Activated T-helper 1 cell treated with anti-CD3 and anti-CD28 coated beads, Interleukin-2, amount 50 U/mL, for 16 hours (primary cell): ENCODE measurements at places on chromosomes 7 and 10.

- DNase-seq, result no peak
Observed at GRCh38 chr10:112949875-112950507, at the start of gene TCF7L2. TSS of gene TCF7L2 (plus strand) at chr10:112950247. CDS start at chr10:112950757, 510 bp downstream.

- no peak for DNase-seq
Observed at GRCh38 chr10:79358811-79359210, 11.5 kb downstream of the PPIF start.

DNA sequence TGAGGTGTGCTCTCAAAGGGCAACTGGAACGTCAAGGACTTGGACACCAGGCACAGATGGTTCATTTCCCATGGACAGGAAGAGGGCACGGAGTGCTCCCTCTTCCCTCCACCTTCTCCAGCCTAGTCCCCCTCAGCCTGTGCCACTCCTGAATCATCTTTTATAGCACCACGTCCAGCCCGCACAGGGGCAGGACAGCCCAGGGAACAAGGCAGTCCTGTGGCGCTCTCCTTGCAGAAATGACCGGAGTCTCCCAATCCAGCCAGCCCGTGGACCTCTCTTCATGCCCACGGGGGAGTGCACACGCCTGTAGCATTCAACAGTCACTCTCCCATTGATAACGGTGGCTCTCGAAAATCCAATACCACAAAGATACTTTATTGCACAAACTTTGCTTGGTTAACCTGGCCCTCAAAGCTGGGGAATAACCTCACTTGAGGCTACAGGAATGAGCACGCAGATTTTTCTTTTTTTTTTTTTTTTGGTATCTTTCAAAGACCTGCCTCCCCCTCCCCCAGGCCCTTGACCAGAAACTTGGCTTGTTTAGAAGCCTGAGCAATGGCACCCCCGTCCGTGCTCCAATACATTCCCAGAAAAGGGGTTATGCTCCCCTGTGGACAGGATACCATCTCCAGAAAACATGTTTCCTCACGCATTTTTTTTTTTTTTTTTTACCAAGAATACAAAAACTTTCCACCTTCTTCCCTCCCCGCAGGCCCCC is 733 bp downstream of the PRKCQ start:
- DNase-seq, result no peak

GRCh38 chr10:124741922-124742412 is 2.2 kb downstream of the FAM53B start:
- no peak for DNase-seq

- DNase-seq, result no peak
Observed at GRCh38 chr10:1015688-1016087, 10.0 kb downstream of the IDI2 start.

DNA sequence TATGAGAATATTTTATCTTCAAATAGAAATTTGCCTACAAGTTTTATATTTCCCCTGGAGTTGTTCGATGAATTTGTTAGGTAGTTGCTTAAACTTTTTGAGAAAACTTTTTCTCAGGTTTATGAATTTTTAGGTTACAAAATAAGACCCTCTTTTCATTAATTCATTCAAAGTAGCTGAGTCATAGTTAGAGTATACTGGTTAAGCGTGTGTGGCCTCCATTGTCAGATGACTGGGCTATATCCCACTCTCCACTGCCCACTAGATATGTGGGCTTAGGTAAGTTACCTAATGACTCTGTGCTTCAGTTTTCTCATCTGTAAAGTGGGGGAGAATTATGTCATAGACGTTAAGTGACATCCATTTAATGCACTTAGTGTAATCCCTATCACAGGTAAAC is 1.0 kb downstream of the ASB15 start:
- DNase-seq, result no peak

- no peak for DNase-seq
Observed at GRCh38 chr10:61452655-61453641, at the start of gene TMEM26. TSS of gene TMEM26 (minus strand) at chr10:61453381. CDS start at chr10:61453081, 300 bp downstream.

DNA sequence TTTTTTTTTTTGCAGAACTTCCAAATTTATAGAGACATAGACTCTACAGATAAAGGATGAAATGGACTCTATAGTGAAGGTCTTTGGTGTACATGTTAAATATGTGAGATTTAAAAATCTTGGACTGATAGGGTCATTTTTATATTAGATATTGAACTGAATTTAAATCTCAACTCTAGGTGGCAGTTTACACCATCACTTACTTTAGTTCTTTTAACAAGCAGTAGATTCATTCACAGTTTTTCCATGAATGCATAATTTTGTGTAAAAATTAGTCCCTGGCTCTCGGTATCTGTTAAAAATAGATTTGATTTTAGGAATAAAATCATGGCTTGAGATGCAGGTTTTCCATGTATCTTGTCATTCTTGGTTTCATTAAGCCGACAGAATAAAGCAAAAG is 31.1 kb upstream of the SNX13 start:
- no peak for DNase-seq

DNA sequence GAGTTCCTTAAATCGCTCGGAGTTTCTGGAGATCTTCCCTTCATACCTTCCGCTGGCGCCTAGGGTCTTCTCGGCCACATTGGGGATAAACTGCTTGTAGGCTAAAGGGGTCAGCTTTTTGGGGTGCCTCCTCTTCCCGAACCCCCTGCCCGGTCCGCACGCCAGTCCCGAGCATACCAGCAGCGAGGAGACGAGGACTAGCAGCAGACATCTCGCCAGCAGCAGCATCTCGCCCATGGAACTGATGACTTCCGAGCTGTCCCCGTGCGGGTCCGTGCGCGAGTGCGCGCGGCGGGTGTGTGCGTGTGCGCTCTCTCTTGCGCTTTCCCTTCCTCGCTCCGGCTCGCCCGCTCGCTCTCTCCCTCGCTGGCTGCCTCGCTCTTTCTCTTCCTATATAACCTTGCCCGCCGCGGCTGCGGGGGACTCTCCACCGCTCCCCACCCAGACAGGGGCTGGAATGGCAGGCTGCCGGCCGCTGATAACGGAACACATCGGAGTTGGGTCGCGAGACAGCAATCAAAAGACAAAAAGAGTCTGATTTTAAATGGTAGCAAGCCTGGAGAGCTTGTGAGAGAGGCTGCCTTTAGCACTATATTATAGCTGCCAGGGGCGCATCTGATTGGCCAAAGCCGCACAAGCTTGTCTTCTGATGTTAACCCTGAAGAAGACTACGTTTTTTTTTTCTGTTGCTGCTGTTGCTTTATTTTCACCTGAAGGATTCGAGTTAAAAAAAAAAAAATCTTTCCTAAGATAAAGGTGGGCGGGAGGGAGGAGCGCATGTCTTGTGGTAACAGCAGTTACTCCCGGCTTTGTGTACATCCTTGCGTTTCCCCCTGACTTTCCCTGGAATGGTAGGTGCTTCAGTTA is at the start of gene SHH:
Gene SHH, minus strand, starts transcription at position 569 of the 867 bp plus-strand sequence. Its CDS starts 341 bp downstream, at position 228.
- no peak for DNase-seq

GRCh38 chr7:10239695-10240345 is 733.9 kb upstream of the PHF14 start:
- DNase-seq, result no peak

DNA sequence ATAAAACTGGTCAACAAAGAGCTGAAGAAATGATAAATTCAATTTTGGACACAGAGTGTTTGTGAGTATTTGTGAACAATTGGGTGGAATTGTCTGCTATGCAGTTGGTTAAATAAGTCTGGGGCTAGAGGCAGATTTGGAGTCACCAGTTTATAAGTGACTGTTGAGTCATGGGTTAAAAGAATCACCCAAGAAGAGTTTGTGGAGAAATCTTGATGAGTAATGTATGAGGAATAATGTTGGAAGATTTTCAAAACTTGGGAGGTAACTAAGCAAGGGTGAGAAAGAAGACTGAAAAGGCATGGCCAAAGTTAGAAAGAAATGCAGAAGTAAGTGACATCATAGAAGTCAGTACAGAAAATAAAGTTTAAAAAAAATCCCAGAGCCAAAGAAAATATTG is 750.7 kb downstream of the MAGI2 start:
- DNase-seq, result no peak

GRCh38 chr10:127937069-127937468 is 30.2 kb downstream of the PTPRE start:
- no peak for DNase-seq

DNA sequence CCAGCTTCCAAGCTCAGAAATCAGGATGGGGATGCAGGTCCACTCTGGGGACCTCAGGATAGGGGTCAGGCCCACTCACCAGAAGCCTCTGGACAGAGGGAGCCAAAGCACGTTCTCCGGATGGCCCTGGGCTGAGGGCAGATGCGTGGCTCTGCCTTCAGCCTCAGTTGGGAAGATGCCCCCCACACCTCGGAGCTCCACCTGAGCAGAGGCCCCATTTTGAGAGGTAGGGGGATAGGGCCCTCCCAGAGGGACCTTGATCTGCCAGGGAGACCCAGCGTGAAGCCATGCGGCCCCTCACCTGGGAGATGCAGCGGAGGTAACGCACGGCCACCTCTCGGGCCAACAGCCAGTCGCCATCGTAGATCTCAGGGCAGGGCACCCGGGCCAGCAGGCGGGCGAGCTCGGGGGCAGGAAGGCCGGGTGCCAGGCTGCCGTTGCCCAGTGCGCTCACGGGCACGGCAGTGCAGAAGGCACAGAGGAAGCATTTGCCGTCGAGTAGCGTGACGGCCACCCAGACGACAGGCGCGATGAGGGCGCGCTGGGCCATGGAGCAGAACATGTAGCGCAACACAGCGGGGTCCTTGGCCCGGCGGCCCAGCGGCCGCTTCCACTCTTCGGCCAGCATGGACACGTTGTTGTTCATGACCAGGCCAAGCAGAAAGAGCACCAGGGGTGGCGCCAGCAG is 660 bp downstream of the CALHM1 start:
- DNase-seq, result no peak

DNA sequence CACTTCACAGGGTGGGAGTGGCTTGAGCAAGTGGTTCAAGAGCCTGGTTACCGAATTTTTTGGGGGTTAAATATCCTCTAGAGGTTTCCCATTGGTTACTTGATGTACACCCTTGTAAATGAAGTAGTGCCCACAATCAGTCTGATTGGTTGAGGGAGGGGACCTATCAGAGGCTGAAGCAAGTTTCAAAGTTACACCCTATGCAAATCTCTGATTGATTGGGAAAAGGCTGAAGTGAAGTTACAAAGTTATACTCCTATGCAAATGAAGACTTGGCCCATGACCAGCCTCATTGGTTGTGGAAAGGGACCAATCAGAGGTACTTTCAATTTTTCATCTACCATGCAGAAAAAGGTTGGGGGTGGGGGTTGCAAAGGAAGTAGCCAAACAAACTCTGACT is 34.7 kb downstream of the UBE2D4 start:
- DNase-seq, result no peak

DNA sequence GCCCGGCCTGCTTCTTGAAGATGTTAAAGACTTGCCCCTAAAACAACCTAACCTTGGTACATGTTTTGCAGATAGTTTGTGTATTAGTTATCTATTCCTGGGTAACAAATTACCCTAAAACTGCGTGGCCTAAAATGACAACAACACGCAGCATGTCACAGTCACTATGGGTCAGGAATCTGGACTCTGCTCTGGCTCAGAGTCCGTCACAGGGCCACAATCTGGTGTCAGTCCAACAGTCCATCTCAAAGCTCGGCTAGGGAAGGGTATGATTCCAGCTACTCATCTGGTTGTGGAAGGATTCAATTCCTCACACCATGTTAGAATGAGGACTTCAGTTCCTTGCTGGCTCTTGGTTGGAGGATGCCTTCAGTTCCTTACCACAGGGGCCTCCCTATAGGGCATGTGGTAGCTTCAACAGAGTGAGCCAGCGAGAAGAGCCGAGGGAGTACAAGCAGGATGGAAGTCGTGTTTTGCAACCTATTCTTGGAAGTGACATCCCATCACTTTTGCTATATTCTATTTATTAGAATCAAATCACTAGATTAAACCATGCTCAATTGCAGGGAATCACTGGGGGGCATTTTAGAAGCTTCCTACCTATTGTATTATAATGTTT is 71.3 kb downstream of the ANLN start:
- no peak for DNase-seq

- no peak for DNase-seq
Observed at GRCh38 chr7:1693991-1694524, 24.0 kb downstream of the ELFN1 start.

- no peak for DNase-seq
Observed at GRCh38 chr10:124552691-124553276, 91.2 kb downstream of the LHPP start.

- no peak for DNase-seq
Observed at GRCh38 chr10:11017000-11017569, 587 bp upstream of the CELF2 start.

GRCh38 chr10:114933588-114933987 is 4.4 kb upstream of the TRUB1 start:
- no peak for DNase-seq

GRCh38 chr7:156478486-156478885 is 162.1 kb upstream of the RNF32 start:
- DNase-seq, result no peak

DNA sequence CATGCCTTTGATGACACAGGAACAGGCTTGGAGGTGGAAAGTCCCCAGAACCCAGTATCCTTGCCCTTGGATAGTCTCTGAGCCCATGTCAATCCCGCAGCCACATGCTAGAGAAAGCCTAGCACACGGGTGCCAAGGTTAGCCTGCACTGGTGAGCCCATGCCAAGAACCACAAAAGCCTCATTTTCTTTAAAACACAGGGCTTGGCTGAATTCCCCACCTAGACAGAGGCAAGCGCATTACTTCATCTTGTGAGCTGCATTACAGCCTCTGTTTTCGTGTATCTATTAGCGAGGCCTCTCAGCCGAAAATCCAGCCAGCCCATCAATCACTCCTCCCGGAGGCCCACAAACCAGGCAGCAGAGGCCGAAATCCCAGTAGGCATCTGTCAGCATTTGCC is 314.9 kb upstream of the AUTS2 start:
- no peak for DNase-seq

DNA sequence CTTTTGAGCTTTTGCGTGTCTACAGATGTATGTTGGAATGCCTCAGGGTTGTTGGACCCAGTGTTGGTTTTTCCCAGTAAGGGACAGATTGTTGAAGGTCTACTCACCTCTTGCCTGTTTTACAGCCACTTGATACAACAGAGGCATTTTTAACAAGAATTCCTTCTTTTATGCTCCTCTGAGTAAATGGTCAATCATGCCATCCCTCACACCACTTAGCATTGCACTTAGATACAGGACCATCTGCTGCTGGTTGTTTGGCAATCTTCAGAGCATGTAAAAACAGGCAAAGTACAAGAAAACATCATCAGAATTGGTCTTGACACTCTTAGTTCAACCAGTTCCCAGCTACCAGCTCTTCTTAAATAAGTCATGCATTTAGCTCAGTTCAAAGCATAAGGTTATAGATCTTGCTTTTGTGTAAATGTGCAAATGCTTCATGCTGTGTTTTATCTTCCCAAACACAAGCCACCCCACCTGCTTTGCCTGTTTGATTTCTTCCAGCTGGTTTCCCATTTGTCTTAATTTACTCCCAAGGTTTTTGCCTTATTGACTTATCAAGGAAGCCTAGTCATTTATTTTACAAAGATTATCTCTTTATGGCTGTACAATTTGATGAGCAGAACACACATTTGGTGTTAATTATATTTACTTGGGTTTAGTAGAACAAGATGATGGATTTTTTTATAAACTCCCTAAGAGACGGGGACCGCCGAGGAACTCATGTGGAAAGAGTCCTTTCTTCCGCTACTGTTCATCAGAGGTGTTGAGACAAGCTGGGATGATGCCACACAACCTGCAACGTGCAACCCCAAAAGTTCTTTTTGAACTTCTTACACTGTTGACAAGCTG is 136.6 kb downstream of the AHR start:
- no peak for DNase-seq
